ENCODE measurements at places on chromosomes 7 and 10.

- no peak for DNase-seq
These were observed 204.9 kb upstream of the FRMD4A start for GRCh38 chr10:14535457-14536130.

- DNase-seq = no peak
These were observed 335.2 kb upstream of the SEMA3D start for GRCh38 chr7:85522070-85522469.

- DNase-seq = no peak
These were observed 4.1 kb upstream of the ARHGAP22 start for GRCh38 chr10:48608976-48609375.

- DNase-seq = no peak
These were observed 13.6 kb downstream of the TTYH3 start for GRCh38 chr7:2645274-2645868.

GRCh38 chr7:5549096-5549763 is 125.6 kb upstream of the TNRC18 start:
- DNase-seq = no peak

DNA sequence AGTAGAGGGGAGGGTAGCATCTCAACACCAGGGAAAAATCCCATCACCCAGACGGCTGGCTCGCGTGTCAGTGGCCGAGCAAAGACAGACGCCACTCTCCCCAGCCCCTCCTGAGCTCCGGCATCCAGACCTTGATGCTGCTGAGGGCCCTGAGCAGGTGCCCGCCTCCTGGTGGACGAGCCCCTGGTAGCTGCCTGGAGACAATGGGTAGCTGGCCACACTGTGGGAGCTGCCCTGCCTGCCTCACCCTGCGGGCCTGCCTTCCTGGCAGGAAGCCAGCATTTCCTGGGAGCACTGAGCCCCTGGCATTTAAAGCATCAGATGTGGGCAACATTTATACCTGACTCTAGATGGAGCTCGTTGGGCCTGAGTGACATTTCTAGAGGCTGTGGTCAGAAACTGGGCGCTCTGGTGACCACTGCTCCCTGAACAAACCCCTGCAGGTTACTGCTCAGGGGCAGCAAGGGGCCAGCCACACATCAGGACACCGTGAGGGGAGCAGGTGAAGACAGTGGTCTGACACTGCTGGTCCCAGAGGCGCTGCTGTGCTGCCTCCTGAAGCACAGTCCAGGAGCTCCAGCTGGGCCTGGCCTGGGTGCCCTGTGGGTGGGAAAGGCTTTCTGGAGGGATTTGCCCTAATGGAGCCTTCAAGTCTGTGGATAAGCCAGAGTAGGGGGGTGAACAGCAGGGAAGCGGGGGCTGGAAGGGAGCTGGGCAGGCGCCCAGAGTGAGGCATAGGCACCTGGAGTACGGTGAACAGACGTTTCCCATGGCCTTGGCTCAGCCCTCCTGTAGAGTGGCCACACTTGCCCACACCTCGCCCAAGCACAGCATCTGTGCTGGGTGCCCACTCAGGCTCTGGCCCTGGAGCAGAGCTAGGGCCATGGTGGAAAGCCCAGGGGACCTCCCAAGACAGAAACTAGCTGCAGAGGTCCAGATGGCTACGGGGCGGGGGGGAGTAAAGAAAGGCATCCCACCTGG is 138.7 kb downstream of the MAPK8 start:
- DNase-seq = no peak

GRCh38 chr7:144606261-144606660 is 202.8 kb upstream of the NOBOX start:
- DNase-seq = no peak

DNA sequence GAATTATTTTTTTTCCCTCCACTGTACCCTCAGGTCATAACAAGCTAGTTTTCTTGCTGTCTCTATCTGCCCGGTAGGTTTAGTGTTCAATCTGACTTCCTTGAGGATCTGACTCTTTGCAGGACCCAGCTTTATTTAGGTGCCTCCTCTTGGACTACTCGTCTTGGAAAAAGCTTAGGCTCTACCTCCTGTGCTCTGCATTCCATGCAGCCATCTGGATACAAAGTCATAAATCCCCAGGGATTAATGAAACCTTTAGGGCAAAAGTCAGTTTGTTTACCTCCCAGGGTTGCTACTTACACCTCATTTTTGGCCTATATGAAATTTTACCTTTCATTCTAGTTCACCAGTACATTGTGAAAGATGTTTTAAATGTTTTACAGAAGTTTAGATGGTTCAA is 8.0 kb downstream of the STAG3 start:
- no peak for DNase-seq
